ENCODE measurements at places on chromosomes 13 and 19.

DNA sequence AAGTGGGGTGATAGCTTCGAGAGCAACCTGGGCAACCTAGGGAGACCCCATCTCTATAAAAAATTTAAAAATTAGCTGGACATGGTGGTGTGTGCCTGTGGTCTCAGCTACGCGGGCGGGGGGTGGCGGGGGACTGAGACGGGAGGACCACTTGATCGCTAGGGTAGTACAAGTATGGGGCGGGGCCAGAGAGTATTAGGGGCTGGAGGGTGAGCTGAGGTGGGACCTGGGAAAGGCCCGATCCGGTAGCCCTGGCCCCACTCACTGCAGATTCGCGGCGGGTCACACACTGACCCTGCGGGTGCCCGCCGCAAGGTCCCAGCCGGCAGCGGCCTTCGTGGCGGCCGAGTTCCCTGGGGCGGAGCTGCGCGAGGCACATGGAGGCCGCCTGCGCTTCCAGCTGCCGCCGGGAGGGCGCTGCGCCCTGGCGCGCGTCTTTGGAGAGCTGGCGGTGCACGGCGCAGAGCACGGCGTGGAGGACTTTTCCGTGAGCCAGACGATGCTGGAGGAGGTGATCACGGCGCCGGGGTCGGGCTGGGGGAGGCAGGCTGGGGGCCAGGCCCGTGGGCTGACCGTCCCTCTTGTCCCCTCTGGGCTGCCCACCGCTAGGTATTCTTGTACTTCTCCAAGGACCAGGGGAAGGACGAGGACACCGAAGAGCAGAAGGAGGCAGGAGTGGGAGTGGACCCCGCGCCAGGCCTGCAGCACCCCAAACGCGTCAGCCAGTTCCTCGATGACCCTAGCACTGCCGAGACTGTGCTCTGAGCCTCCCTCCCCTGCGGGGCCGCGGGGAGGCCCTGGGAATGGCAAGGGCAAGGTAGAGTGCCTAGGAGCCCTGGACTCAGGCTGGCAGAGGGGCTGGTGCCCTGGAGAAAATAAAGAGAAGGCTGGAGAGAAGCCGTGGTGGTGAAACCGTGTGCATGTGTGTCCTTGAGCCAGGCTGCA is 2.0 kb upstream of the ARHGAP45 start:
- peak; percentile 82 for DNase-seq

DNA sequence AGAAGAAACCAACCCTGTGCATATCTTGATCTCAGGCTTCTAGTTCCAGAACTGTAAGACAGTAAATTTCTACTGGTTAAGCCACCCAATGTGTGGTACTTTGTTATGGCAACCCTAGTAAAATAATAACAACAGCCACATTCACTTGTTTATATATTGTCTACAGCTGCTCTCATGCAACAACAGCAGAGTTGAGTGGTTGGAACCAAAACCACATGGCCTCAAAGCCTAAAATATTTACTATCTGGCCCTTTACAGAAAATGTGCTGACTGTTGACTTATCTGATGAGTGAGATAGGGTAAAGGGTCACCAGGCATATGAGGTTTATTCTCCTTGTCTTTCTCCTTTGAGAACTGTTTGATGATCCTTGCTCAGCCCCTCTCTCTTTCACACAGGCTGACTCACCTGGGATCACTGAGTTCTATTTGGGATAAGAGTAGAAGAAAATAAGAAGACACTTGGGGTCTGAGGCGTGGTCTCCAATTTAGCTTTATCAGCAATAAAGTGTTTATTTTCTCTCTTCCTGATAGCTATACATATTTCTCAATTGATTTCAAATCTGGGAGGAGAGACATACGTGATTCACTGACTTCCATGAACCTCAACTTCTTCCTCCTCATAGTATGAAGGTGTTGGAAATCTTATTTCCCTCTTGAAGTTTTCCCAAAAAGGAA is 227.5 kb upstream of the STARD13 start:
- DNase-seq: no peak

GRCh38 chr13:65844266-65844841 is 1385.8 kb downstream of the PCDH9 start:
- no peak for DNase-seq

DNA sequence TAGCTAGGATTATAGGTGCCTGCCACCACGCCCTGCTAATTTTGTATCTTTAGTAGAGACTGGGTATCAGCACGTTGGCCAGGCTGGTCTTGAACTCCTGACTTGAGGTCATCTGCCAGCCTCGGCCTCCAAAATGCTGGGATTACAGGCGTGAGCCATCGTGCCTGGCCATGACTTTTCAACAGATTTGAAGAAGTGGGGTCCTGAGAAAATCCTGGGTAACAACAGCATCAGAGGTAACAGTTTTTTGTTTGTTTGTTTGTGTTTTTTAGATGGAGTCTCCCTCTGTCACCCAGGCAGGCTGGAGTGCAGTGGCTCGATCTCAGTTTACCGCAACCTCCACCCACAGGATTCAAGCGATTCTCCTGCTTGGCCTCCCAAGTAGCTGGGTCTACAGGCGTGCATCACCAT is 3.7 kb downstream of the JUNB start:
- no peak for DNase-seq

DNA sequence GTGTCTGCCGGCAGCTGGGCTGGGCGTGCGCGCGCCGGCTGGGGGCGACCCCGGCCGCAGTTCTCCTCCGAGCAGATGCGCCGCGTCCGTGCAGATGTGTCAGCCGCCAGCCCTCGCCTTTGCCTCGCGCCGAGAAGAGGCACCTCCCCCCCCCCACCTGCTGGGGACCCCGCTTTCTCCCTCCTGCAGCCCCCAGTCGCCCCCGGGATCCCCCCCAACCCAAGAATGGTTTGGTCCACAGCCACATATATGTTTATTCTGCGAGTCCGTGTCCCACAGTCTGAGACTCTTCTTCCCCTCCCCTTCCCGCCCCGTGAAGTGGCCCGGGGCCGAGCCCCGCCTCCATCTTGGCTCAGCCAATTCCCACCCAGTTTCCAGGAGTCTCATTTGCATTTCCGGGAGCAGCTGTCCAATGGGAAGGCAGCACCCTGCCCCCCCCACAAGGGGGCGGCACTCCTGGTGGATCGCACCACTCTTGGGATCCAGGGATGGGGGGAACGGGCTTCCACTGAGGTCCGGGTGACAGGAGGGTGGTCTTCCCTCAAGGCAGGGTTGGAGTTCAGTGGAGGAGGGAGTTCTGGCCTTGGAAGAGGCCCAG is 8.6 kb downstream of the ISOC2 start:
- peak; percentile 88 for DNase-seq

GRCh38 chr19:54429545-54430227 is 14.4 kb downstream of the TTYH1 start:
- no peak for DNase-seq

GRCh38 chr13:85853901-85854663 is 54.9 kb upstream of the SLITRK6 start:
- no peak for DNase-seq

GRCh38 chr19:45076029-45076850 is at the start of gene ZNF296:
Gene ZNF296, minus strand, starts transcription at chr19:45076478. Its CDS starts 105 bp downstream, at chr19:45076373.
- peak; percentile 89 for DNase-seq

DNA sequence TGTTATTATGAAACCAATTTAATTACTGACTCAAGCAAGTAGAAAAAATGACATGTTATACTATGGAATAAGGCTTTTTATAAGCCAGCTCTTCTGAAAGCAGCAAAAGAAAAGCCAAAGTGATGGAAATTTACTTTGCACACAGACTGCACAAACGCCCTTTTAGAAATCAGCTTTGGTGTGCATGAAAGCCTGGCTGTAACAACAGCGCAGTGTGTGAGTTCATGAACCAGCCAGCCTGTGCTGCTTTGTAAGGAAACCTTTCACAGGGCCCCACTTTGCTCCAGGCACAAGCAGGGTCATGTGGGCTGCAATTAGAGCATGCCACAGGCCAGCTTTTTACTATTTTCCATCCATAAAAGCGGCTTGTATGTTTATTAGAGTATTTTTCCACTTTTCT is 13.6 kb upstream of the IFT88 start:
- no peak for DNase-seq
